ENCODE measurements at places on chromosomes 3 and 15.
A peak's percentile ranks its signal among the peaks of the same experiment; 100 is the strongest.

DNA sequence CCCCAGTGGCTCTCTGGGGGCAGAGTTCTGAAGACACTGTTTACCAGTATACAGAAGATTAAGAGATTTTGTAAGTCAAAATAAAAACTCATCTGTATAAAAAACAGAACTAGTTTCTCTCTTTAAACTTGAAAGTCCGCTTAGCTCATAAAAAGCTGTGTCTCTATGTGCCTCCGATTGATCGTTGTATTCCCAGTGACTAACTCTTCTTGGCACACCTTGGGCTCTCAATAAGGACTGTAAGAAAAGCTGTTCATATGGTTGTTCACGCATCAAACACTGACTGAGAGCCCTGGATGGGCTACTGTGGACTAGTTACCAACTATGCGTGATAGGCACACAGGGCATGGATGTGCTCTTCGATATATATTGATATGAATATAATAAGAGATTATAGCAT is 107.9 kb downstream of the P3H2 start:
- no peak for DNase-seq

- no peak for DNase-seq
Measured at GRCh38 chr3:168933614-168934013, 729.9 kb downstream of the MECOM start.

DNA sequence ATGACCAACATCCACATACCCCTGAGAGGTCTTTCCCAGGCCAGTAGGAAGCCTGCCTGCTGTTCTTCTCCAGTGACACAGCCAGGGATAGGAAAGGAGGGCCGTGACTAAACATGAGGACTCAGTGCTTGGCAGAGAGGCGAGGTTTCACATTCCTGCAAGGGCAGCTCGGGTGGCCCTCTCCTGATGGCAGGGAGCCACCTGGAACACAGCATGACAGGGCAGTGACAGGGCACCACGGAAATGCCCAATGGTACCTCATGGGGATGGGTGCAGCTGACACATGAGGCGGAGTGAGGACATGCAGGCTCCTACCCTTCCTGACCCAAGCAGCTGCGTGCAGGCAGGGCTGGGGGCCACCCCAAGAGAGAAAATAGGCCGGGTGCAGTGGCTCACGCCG is 7.4 kb upstream of the TGM5 start:
- DNase-seq: no peak

- DNase-seq: no peak
Measured at GRCh38 chr3:185646382-185647133, 60.5 kb downstream of the SENP2 start.

GRCh38 chr15:51046799-51047449 is 47.8 kb downstream of the TNFAIP8L3 start:
- DNase-seq: no peak

DNA sequence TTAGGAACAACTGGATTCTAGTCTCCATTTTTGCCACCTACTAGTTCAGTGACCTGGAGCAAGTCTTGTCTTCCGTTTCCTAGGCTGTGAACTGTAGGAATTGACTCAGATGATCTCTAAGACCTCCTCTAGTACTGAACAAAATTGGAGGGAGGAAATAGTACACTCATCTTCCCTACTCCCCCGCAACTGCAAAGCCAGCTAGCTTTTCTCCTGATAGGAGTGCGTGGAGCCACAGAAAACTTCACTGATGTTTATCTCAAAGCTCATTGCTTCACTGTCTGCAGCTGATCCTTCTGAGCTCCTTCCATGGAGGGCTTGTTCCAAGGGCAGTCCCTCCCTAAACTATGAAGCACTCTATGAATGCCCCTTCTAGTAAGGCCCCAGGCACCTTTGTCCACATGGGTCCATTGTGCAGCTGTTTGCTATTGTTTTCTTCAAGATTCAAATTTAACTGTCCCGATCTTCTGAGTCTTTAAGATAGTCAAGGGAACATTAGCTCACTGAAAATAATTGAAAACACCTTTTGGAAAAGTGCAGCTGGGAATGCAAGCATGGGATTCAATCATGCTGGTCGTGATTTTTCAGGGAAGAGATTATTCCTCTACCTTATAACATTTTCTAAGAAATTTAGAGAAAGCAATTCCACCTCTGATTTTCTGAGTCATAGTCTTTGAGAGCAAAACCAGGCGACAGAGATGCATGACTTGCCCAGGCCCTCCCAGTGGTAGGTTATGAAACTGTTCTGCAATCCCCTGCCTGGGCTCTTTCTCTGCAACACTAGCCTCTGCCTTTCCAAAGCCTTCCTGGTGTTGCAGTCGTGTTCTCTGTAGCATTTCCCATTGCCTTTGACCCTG is 24.3 kb downstream of the FILIP1L start:
- no peak for DNase-seq

DNA sequence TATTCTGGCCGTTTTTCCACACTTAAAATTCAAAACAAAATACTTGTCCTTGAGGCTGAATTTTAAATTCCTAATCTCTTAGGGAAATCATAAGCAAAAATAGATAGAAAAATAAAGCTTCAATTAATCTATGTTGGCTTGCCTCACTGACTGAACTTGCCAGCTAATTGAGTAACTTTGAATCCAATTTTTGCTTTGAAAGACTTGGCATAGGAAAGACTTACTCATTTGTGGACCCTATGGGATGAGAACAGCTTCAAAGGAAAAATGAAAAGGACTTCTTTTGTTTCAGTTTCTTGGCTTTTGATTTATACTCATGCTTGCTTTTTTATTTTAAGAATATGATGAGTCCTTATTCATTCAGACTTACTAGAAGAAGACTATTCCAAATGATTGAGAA is 370.7 kb upstream of the RARB start:
- DNase-seq: no peak

GRCh38 chr3:97711654-97712053 is 52.9 kb upstream of the ARL6 start:
- DNase-seq: no peak

- peak; percentile 62 for DNase-seq
Measured at GRCh38 chr3:9715136-9715535, 11.5 kb downstream of the CPNE9 start.

DNA sequence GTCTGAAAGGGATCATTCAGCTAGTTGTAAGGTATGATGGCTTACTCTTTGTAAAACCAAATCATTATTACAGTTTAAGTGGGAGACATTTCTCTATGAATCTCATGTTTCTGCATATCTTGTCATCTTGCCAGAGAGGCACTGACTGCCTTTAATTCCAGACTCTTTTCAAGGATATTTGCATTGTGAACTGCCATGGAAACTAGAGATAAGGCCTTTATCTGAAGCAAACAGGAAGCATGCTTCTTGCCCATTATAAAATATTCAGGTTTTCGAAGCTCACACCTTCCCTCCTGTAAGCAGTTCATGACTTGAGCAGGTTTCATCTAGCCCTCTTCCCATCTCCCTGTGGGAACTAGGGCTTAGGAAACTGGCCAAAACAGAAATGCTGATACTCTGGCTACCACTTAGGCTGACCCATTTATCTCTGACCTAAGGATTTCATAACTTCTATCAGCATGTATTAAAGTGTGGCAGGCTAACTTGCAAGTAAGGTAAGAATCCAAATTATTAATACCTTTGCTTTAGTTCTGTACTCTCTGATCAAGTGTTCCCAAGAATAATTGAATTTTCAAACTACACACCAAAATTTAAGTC is 326.6 kb upstream of the ALCAM start:
- DNase-seq: no peak

DNA sequence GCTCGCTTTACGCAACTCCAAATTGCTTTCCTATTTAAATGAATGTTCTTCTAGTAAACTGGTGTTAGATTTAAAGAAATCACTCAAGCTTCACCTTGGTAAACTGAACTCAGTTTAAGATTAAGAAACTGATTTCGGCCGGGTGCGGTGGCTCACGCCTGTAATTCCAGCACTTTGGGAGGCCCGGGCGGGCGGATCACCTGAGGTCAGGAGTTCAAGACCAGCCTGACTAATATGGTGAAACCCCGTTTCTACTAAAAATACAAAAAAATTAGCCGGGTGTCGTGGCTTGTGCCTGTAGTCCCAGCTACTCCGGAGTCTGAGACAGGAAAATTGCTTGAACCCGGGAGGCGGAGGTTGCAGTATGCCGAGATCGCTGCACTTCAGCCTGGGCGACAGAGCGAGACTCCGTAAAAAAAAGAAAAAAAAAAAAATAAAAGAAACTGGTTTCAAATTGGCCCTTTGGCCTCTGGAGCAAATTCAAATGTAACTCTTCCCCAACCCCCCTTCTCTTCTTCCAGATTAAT is 1.7 kb downstream of the SKIL start:
- DNase-seq: no peak

GRCh38 chr15:51756482-51756881 is 5.1 kb downstream of the TMOD2 start:
- DNase-seq: no peak

DNA sequence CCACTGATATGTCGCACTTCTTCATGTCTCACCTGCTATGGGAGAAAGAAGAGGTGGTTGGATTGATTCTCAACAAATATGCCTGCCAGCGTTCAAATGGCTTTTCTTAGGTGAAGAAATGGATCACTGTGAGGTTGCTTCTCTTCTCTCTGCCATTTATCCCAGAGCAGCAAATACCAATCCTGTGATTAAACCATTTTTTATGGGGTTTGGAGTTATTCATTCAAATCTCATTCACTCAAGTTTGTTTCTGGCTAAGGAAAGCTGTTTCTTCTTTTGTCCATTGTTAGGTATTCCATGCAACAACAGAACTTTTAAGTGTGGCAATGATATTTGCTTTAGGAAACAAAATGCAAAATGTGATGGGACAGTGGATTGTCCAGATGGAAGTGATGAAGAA is 12.2 kb upstream of the C3orf52 start:
- DNase-seq: no peak

DNA sequence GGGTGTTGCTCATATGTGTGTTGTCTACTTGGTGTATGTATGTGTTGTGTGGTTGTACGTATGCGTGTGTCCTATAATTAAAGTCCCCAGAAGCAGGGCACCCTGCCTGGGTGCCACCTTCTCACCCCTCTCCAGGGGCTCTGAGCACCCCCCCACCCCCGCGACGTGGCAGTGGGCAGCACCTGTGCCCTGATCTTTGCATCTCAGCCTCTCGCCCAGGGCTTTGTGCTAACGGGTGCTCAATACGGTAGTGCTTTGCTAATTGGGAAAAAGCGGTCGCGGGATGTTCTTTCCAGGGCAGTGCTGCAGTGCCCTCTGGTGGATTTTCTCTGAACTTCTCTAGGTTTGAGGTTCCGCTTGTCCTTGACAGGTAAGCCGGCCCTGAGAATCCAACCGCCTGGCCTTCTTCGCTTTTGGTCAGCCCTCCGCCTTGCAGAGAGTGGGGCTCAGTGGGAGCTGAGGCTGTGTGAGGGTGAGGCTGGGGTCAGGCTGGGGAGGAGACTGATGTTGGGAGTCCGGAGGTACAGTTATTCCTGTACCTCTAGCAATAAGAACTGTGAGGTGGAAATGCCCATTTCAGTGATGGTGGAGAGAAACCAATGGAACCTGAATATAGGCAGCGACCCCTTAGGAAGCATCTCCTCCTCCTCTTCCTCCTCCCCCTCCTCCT is 17.6 kb upstream of the EPHB3 start:
- peak; percentile 89 for DNase-seq

GRCh38 chr3:20316238-20316637 is 130.2 kb upstream of the SGO1 start:
- no peak for DNase-seq

- peak; percentile 67 for DNase-seq
Measured at GRCh38 chr3:194395778-194396538, 3.1 kb downstream of the GP5 start.

DNA sequence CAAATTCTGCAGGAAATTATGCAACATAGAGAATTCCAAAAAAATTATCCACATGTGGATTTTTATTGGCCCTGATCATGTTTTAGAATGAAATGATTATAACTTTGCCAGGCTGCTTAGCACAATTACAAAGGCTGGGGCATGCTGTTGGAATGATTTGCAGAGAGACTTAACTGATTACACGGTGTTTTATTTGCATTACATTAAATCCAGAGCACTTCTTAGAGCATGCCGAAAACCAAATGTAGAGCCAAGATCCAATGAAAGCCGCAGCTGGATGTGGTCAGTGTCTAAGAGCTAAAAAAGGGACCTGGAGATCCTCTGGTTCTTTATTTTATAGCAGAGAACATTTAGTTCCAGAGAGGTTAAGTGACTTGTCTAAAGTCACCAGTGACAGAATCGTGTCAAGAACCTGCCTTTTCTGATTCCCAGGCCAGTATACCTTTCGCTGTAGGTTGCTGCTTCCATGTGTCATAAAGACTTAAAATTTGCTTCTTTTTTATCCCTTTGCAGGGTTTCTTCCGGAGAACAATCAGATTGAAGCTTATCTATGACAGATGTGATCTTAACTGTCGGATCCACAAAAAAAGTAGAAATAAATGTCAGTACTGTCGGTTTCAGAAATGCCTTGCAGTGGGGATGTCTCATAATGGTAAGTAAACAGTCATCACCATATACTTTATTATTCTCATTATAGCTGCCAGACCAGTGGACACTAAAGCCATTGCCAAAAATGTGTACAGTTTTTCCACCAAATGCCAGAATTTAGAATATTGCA is 92.0 kb upstream of the TSEN2 start:
- DNase-seq: no peak

GRCh38 chr3:54870423-54870822 is 57.4 kb downstream of the LRTM1 start:
- no peak for DNase-seq

DNA sequence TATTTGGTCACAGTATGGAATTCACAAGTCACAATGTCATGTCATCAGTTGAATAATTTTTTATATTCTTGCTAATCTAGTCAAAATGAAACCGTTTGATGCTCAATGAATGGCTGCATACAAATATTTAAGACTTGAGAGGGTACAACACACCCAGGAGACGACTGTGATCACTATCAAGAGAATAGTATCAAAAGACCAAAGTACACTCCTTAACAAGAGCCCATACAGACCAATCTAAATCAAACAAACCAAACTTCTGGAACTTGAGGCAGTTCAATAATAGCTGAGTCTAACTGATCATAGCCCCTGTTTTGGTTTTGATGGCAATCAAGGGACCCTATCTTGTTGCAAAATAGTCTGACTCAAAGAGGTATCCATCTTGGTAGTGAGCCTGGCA is 265.1 kb downstream of the THSD4 start:
- DNase-seq: no peak

DNA sequence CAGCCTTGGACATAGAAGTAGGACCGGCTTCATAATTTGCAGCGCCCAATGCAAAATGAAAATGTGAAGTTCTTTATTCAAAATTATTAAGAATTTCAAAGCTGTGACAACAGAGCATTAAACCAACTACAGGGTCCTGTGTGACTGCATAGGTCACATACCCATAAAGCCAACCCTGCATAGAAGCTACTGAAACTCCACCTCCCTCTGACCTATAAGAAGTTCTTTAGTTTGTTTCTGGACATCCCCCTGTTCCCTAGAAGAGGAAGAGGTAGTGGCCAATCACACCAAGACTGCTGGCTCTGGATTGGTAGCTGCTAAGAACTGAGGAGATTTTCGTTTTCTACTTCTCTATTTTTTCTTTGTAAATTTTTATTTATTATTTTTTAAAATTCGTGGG is 9.0 kb upstream of the SELENOT start:
- DNase-seq: no peak

GRCh38 chr3:156160647-156161046 is 40.3 kb downstream of the KCNAB1 start:
- DNase-seq: no peak

Data from ecto neural progenitor cell (in vitro differentiated cells).